PC-3 (cell line): ENCODE measurements at places on chromosomes 16 and 17.

DNA sequence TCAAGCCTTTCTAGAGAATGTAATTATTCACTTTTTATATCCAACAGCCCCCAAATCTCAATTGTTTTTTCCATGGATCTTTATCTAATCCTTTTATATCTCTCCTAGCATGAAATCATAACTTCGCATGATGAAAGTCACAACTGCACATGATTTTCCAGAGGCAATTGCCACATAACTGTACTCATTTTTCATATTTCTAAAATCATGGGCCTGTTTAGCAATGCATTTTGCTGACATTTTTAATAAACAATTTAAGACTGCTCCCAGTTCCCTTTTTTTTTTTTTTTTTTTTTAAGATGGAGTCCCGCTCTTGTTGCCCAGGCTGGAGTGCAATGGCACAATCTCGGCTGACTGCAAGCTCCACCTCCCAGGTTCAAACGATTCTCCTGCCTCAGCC, 83.5 kb downstream of the VMP1 start:
- DNase-seq: no peak

DNA sequence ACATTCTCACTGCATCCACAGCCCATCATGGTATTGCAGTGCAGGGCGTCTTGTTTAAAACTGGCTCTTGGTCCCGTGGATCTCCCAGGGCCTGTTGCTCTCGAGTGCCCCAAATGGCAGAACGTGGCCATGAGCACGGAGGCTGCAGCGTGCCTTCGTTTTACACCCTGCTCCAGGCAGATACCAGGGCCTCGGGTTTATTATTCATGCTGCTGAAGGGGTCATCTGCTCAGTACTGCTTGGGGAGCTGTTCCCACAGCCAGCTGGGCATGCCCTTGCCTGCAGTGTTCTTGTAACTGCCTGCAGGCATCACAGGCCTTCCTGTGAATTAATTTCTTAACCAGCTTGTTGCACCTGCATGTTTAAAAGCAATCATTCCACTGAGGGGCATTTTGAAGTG, 129.7 kb upstream of the CHMP6 start:
- no peak for DNase-seq

- no peak for DNase-seq
Measured at GRCh38 chr17:35554668-35555067, 6.0 kb downstream of the SLFN14 start.

DNA sequence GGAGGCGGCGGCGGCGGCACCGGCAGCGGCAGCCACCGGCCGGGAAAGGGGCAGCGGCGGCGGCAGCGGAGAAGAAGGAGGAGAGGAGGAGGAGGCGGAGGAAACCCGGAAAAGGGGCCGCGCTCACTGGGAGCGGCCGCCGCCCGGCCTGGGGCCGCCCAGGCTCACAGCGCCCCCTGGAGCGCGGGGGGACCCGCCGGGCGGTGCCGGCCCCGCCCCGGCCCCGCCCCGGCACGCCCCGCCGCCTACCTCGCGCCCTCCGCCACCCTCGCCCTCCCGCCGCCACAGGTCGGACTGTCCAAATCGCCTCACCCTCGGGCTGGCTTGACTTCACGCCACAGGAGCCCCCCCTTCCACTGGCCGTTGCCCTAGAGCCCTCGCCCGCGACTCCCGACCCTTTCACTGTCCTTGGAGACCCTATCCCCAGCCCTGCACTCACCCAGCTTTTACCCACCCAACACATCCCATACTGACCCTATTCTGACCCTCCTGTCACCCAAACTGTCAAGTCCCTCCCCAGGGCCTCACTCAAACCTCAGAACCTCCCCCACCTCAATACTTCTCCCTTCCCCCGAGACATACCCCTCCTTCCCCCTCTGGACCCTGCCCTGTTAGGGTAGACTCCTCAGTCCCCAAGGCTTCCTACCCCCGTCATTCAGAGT, at the start of gene CSNK2A2:
TSS of gene CSNK2A2 (minus strand) at position 85 of the 662 bp plus-strand sequence. CDS start 370 bp downstream, outside the sequence.
- peak; percentile 61 for DNase-seq

GRCh38 chr17:73705594-73705993, 61.3 kb upstream of the SDK2 start:
- peak; percentile 51 for DNase-seq

DNA sequence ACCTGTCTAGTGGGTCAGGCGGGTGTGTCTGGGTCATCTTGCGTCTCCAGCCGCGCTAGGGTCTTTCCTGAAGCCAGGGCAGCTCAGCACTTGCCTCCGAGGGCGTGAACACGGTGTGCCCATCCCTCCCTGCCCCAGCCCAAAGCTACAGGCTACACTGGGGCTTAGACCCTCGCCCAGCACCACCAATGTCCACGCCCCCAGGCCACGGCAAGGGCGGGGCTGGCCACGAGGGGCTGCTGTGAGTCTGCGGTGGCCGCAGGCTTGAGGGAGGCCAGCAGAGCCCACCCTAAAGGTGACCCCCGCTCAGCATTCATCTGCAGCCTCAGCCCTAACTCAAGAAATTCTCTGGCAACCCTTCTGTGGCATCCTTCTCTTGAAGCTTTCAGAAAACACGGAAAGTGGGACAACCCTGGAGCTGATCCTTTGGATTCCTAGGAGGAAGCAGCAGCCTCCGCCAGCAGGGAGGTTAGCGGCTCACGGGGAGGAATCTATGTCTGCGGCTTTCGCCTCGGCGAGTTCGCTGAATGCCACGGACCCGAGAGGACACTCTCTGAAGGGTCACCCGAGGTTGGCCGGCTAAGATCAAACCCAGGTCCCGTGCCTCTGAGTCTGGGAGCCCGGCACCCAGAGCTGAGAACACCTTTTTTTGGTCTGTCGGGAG, 41.7 kb downstream of the TIMM22 start:
- DNase-seq: no peak

- DNase-seq: no peak
Measured at GRCh38 chr17:30495586-30495985, 18.4 kb downstream of the GOSR1 start.

- peak; percentile 21 for DNase-seq
Measured at GRCh38 chr17:59848778-59849177, 44.0 kb downstream of the TUBD1 start.

DNA sequence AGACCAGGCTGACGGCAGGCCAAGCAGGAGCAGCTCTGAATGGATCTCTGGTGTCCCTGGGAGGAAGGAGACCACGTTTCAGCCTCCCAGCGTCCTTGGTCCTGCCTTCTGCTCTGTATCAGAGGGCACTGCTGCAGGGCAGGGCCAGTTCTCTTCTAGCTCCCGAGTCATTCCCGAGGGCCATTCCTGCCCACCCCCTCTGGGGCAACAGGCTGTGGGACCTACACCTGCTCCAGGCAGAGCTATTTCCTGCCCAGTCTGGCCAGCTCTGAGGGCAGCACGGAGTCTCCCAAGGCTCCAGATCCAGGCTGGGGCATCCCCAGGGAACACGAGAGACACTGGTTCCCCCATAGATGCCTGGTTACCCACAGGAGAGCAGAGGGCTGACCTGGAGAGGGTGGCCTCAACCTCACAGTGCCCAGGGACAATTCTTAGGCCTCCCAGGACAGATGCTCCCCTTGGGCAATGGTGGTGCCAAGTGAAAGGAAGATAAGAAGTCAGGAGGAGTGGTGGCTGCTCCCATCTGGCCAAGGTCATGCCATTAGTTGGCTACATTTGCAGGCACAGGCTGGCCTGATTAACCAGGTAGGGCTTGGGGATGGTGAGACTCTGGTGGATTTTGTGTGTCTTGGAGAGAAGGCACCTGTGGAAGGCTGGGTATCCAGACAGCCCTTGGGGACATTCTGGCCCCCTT, 2.0 kb downstream of the WFIKKN2 start:
- DNase-seq: no peak

GRCh38 chr16:61858988-61859387, 177.2 kb downstream of the CDH8 start:
- DNase-seq: peak; percentile 61

- peak; percentile 86 for DNase-seq
Measured at GRCh38 chr16:28211758-28212531, at the start of gene XPO6. Gene XPO6, minus strand, starts transcription at chr16:28211965. Its CDS starts 597 bp downstream, at chr16:28211368.

DNA sequence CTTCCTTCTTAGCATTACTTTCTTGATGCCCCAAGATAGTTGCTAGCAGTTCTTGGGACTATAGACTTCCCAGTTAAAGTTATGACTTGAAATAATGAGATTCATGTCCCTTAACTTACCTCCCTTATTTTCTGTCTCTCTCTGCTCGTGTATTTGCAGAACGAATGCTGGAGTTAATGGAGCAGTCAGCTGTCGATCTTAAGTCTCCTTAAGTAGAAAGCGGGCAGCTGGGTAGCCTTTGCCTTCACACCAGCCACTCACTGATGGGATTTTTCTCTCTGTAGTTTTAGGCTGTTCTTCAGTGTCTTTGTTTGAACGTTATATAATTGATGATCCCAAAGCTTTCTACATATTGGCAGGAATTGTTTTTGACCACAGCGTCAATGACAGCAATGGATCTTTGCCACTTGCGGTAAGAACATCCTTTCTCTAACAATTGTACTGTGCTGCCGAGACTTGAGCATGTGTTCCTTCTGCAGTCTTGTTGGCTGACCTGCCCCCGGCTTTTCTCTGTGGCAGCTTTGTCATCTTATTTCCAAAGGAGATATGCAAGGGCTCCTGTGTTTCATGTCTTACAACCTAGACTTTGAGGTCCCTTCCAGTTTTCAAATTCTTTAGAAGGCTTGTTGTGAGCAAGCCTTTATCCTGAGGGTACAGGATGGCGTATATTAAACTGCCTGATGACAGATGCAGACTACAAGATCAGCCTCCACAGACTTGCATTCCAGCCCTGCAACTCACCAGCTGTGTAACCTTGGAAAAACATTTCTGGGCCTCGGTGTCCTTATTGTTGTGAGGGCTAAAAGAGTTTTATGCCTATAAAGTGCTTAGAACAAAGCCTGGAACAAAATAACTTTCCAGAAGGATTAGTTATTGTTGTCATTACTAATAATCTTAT, 25.1 kb upstream of the ABCA3 start:
- no peak for DNase-seq

- DNase-seq: no peak
Measured at GRCh38 chr16:17970816-17971331, 365.7 kb downstream of the NPIPA8 start.

DNA sequence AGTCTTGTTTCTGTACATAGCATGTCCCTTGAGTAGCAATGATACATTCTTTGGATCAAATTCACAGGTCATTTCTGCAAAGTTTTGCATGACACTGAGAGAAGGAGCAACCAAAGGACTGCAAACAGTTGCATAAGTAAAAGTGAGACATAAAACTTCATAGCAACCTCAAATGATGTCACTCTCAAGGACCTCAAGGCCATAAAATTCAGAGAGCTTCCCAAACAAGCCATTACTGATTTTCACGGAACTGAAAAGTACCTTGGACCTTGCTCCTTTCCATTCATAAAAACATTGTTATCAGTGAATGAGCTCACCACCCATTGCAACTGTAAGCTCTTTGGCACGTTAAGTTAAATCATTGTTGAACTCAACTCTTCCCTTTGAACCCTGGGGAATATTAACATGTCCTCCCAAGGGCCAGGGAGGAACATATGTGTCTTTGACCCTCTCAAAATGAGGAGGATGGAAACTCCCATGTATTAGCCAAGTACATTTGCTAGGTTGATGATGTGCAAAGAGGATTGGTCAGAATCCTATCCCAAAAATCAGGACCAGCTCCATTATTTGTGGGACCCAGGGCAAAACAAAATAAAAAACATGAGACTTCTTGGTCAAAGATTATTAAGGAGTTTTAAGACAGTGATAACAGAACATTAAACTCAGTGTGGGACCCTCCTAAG, 275.0 kb upstream of the DYNLRB2 start:
- no peak for DNase-seq

GRCh38 chr16:50628156-50628802, 52.8 kb downstream of the SNX20 start:
- no peak for DNase-seq

DNA sequence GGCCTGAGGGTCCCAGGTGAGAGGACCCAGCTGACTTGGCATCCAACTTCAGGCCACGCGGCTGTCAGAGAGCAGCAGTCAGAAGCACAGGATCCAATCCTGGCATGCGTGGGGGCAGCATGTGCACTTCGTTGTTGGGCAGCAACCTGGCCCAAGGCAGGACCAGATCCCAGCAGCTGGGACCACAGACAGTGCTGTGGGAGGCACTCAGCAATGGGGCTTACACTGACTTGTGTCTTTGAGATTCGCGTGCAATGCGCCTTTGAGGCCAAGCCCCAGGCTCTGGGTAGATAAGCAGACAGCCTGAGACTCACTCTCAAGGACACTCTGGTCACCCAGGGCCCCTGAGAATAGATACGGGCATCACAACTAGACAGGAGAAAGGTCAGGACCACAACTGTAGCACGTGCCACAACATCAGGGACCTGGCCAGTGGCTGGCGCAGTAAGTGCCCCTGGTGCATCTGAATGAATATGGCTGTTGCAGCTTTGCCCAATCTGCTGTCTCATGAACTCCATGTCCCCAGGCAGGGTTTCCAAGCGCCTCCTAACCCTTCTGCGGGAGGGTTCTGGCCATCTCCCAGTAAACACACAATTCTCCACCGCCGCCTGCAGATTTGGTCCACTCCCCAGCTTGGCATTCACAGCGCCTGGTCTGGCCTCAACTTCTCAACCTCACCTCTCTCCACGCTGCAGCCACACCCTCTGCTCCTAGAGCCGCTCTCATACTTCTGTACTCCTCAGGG, 3.2 kb downstream of the PAM16 start:
- no peak for DNase-seq

GRCh38 chr17:76304226-76305134, 3.6 kb downstream of the QRICH2 start:
- no peak for DNase-seq

- peak; percentile 21 for DNase-seq
Measured at GRCh38 chr16:10878644-10879501, 1.9 kb downstream of the CIITA start.

GRCh38 chr16:3152277-3152990, 17.6 kb downstream of the ZNF213 start:
- DNase-seq: peak; percentile 96

DNA sequence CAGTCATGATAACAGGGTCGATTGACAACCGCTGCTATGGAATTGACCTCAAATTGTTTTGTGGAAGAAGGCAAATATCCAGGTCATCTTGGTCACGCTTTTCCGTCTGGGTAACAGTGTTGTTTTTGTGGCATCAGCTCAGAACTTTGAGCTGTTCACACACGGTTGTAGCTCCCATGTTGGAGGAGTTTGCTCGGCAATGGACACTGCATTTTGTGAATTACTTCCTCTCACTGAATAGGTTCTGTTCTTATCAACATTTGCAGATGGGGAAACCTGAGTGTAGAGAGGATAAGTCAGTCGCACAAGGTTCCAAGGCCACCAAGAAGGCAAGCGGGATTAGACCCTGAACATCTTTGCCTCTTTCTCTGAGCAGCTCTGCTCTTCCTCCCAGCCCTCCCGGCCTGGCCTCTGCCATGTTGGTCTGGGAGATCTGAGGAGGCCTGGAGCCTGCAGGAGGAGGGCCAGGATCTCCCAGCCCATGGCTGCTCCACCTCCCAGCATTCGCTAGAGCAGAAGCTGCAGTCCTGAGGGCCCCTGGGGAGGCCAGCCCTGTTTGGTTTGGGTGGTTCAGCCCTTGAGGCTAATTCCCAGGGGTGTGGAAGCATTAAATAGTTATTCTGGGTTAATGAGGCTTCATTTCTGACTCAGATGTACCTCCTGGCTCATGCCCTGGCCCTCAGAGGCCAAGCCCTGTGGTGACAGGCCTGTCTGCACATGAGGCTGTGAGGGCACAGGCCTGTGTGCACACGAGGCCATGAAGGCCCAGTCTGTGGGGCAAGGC, 154.1 kb upstream of the PLCG2 start:
- no peak for DNase-seq
